H1 (cell line): ENCODE measurements at places on chromosomes 3 and 15. TPM values are rescaled to one million over a fixed set of nuclear protein-coding genes. Genes with fewer than 3 reads are reported as not detected.

Gene APBA2
- 19.0 and 20.4 TPM in 2 replicates for polyA plus RNA-seq

Gene ARPIN
- 3.1 and 3.6 TPM in 2 replicates for polyA plus RNA-seq

Gene OR5K2
- polyA plus RNA-seq = not detected in 2 replicates

Gene GOLGA8Q
- polyA plus RNA-seq = not detected in 2 replicates

Gene HIGD2B
- polyA plus RNA-seq = not detected in 2 replicates

Gene TSPAN3
- polyA plus RNA-seq = 172 and 238 TPM in 2 replicates

Gene DZIP1L
- polyA plus RNA-seq = 6.5 and 9.0 TPM in 2 replicates

Gene CCDC80
- 0.89 and 1.1 TPM in 2 replicates for polyA plus RNA-seq

Gene CHRNA7
- polyA plus RNA-seq = 11.0 and 12.4 TPM in 2 replicates

Gene TAGLN3
- polyA plus RNA-seq = 6.3 and 6.9 TPM in 2 replicates

Gene RETNLB
- not detected in 2 replicates for polyA plus RNA-seq

Gene CATSPER2
- 0.89 and 1.9 TPM in 2 replicates for polyA plus RNA-seq

Gene TEX55
- not detected in 2 replicates for polyA plus RNA-seq

DNA sequence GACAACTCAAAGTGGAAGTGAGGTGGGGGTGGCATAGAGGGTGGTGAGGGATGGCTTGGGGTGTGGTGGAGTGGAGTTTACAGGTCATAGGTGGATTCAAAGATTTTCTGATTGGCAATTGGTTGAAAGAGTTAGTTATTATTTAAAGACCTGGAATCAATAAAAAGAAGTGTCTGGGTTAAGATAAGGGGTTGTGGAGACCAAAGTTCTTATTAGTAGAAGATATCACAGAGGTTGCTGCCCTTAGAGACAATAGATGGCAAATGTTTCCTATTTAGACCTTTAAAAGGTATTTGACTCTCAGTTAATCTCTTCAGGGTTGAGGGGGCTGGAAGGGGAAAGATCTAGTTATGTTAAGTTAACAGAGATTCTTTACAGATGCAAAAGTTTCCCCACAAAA is 412.3 kb upstream of the TBL1XR1 start:
- no peak for DNase-seq

- DNase-seq = no peak
Observed at GRCh38 chr3:10666621-10667020, 149.4 kb upstream of the SLC6A11 start.

DNA sequence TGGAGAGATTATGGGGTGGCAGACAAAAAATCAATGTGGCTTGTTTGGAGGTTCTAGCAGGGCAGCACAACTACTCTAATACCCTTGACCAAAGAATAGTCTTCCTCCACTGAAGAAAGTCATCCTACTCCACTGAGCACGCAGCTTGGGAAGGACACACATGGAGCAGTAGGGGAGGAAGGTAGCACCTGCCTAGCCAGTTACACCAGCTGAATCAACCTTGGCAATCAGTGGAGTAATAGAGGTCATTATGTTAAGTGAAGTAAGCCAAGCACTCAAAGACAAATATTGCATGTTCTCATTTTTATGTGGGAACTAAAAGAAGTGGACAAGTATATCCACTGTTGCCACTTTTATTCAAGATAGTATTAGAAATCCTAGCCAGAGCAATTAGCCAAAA is 555.8 kb upstream of the ALCAM start:
- no peak for DNase-seq

DNA sequence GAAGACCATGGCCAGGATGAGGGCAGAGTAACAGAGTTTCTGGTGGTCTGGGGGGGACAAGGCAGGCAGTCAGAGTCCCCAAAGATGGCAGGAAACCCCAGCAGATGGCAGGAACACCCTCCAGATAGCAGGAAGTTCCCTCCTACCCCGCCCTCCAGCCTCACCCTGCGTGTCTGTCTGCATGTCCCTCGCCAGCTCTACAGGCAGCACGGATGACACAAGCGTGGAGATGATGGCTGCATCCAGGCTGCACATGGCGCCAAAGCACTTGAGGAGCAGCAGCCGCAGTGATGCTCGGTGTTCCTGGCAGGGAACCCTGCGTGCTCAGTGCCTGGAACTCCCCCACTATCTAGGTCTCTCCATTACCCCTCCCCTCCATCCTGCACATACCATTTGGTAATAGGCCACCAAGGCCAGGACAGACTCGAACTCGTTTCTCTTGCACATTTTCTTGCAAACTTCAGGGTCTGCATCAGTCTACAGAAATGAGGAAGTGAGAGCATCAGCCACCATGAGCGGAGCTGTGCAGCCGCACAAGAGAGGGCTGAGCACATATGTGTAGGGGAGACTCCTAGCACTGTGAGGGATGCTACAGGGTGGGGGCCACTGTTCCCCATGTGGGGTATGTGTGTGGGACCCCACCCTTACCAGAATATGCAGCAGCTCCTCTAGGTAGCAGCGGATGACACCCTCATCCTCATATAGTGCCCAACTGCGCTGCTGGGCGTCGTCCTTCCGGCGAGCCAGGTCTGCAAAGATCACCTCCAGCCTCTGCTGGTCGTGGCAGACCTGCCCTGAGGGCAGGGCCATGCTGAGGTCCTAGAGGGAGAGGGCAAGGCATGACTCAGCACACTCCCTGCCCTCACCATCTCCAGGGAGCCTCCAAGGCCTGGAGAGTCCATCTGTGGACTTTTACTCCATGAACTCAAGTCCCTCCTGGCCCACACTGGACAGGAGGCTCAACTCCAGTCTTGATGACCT is 6.0 kb downstream of the NCKIPSD start:
- DNase-seq = no peak

DNA sequence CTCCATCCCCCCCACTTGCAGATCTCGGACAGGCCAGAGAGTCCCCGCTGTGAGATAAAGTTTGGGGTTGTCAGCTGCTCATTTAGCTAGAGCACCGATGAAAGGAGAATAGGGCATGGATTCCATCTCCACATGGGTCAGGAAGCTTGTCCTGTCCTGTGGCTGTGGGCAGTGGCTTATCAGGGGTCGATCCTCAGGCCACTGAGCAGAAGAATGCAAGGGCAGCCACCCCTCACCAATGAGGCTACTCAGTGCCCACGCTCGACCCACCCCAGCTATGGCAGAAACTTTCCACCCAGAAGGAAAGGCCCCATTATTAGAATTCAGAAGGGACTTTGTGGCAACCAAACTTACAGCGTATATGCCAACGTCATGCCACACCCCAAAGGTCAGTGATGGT is 43.3 kb downstream of the CPN2 start:
- no peak for DNase-seq

- no peak for DNase-seq
Observed at GRCh38 chr3:9168241-9168741, 81.2 kb downstream of the SRGAP3 start.

DNA sequence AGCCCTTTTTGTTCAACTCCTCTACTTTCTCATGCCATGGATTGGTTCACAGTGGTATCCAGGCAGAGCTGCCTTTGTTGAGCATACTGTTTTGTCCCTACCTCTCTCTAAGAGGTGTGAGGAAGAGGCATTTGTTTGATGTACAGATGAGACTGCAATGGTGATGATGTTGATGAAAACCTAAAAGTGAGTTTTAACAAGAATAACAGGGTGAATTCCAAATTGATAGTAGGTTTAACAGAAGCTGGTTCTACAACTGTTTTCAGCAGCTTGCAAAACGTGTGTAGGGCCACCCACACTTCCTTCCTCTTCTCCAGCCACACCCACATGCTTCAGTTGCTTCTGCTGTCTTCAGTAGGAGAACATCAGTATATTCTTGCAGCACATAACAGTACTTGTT is 10.2 kb downstream of the SNRK start:
- DNase-seq = no peak

DNA sequence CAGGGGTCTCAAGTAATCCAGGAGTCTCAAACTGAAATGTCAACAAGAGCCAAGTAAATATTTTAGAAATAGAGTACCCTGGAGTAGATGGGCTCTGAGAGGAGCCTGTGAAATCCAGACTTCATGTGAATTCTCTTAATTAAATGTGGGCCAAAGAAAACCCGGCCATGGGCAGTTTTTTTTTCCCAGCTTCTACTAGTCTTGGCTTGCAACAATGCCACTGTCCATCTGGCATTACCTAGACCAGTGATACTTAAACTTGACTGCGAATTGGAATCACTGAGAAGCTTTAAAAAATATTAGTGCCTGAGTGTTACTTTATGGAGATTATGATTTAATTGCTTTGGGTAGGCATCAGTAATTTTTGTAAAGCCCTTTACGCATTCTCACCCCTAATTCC is 66.4 kb upstream of the GOLGA6B start:
- no peak for DNase-seq

DNA sequence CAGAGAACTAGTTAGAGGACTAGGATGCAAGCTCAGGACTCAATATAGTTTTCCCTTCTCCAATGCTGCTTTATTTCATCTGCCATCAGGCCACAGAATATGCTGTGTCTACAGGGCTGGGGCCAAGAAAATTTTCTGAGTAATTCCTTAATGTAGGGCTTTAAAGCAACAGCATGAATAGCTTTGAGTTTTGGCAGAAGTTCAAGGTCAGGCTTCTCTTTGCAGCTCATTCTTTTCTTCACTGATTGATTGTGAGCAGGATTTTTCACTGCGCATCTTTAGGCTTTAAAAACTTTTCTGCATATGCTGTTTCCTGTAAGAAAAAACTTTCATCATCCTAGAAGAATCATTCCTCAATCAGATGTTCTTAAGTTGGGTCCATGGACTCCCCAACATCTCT is 4.6 kb downstream of the TMEM108 start:
- DNase-seq = no peak

GRCh38 chr3:47877719-47878118 is 74.8 kb downstream of the DHX30 start:
- DNase-seq = no peak

DNA sequence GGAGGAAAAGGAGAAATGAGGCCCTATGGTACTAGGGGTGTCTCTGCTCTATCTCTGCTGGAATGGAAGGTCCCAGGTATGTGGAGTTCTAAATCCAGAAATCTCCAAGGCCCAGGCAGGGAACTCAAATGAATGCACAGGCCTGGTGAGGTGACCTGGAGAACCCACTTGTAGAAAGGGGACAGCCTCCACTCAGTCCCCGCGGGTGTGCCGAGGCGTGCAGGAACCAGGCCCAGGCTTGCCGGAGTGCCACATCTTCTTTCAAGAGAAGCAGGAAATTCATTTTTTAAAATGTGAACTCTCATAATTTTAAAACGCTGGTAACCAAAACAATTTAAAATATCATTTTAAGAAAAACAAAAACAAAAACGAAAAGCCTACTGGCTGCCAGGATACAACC is 32.2 kb upstream of the ADCY5 start:
- DNase-seq = no peak

GRCh38 chr3:8603115-8603710 is 41.4 kb downstream of the SSUH2 start:
- DNase-seq = peak; percentile 22

DNA sequence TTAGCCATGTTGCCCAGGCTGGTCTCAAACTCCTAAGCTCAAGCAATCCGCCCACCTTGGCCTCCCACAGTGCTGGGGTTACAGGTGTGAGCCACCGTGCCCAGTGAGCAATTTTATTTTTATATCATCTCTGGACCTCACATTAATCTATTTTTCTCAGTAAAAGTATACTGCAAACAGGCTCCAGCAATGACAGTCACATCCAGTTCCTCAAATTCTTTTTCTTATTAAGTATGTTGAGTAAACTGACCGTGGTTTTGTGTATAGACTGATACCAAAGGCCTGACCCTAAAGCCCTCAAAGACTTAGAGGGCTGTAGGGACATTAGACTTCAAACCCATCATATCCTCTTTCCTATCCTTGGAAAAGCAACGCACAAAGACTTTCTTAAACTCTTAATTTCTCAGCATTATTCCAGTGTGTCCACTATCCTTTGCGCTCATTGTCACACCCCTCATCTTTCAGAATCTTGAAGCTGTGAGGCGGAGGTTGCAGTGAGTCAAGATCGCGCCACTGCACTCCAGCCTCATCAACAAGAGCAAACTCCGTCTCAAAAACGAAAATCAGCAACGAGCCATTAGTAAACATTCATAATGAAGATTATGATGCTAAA is 2.0 kb downstream of the NGLY1 start:
- no peak for DNase-seq

GRCh38 chr3:117165176-117165575 is 455.6 kb downstream of the TUSC7 start:
- no peak for DNase-seq

DNA sequence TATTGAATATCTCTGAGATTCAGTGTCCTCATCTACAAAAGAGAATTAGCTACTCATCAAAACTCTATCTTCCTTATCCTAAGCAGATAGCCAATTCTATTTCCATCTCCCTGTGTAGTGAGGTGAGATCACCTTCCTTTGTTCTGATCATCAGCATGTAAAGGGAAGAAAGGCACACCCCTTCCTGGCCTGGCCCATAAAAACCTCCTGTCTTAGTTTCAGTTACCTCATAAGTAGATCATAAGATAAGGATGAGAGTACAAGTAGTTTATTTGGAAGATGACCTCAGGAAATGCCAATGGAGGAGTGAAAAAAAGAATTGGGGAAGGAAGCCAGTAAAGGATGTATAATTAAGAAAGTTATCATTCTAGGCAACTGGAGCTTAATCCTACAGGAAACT is 114.5 kb upstream of the GADL1 start:
- DNase-seq = no peak

- no peak for DNase-seq
Observed at GRCh38 chr3:198107840-198108734, 148.1 kb downstream of the LMLN start.

GRCh38 chr15:62407962-62408361 is 242.9 kb upstream of the C2CD4B start:
- DNase-seq = no peak

DNA sequence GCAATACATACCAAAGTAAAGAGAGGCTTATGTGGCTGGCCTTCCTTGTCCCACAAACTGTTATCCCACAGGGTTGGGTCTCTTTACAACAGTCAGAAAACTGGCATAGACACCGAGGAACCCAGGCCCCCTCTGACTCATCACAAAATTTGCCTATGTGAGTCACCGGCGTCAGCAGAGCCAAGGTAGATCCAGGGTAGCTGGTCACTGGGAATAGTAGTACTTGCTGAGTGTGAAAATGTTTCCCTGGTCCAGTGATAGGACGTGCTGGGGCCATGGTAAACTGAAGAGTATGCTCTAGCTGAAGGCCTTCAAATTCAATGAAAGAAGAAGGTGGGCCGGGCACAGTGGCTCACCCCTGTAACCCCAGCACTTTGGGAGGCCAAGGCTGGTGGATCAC is 27.1 kb upstream of the SKIL start:
- DNase-seq = no peak

DNA sequence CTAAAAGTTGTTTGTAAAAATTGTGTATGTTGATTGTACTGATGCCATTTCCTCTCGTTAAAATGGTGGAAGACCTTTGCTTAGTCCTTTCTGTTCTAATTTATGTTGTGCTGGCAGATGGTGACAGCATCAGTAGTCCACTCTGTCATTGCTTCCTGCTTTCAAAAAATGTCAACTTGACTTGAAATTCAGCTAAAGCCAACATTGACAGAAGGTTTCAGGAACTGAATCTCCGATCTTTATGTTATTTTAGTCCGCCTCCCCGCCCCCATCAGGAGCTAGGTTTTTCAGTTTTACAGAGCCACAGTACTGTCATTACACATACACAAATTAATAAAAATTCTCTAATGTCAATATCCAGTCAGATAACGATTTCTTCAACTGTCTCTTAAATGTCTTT is 1.5 kb downstream of the CEP63 start:
- no peak for DNase-seq

DNA sequence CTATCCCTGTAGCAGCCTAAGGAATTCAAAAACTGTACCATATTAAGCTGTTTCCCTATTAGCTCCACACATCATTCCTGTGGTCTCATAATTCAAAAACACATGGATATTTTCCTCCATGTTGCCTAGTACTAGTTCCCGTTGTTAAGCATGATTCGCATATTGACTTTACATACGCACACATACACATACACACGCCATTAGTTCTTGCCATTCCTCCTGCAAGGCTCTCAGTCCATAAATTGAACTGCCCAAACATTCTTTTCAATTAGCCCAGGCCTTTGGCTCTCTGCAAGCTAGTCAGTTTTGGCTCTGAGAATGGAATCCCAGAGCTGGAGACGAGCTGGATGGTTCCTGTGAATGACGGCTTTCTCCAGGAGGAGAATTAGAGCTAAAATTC is 57.2 kb upstream of the RAD18 start:
- DNase-seq = no peak
